CD4-positive, alpha-beta memory T cell (primary cell): ENCODE measurements at places on chromosomes 16 and 17. TPM values are rescaled to one million over a fixed set of nuclear protein-coding genes. Genes with fewer than 3 reads are reported as not detected.

DNA sequence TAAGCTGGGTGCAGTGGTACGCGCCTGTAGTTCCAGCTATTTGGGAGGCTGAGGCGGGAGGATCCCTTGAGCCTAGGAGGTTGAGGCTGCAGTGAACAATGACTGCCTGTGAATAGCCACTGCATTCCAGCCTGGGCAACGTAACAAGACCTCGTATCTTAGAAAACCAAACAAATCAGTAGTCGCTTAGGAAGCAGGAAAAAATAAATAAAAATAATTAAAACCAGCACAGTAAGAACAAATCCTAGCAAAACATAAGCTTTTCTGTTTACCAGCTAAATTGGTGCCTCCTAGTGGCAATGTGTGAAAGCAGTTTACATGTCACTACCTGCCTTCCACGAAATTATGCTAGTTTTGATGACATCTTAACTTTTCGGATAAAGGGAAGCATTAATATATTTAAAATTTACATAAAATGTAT lies 1.3 kb downstream of the ARMC5 start:
- no peak for DNase-seq
- no peaks in the 10 kb centered on the region for H3K27me3 ChIP-seq
- H3K36me3 ChIP-seq: peaks cover under 1% of the 10 kb centered on the region
- H3K4me1 ChIP-seq: peaks cover 46% of the 10 kb centered on the region
- peak overlapping the region; percentile 67 for H3K4me3 ChIP-seq
- peak overlapping the region; percentile 99 for H3K27ac ChIP-seq

DNA sequence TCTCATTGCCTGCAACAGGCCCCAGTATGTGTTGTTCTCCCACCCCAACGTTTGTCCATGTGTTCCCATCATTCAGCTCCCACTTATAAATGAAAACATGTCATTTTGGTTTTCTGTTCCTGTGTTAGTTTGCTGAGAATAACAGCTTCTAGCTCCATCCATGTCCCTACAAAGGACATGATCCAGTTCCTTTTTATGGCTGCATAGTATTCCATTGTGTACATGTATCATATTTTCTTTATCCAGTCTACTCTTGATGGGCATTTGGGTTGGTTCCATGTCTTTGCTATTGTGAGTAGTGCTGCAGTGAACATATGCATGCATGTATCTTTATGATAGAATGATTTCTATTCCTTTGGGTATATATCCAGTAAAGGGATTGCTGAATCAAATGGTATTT lies 10.8 kb upstream of the KRTAP9-2 start:
- DNase-seq: no peak
- H3K4me3 ChIP-seq: no peak overlapping the region
- no peaks in the 10 kb centered on the region for H3K27me3 ChIP-seq
- H3K36me3 ChIP-seq: no peaks in the 10 kb centered on the region
- no peaks in the 10 kb centered on the region for H3K4me1 ChIP-seq

The CNTNAP1 gene
- total RNA-seq: 3.0 TPM

The PRDM7 gene
- not detected for total RNA-seq

The PERCC1 gene
- 0.49 TPM for total RNA-seq

- no peaks in the 10 kb centered on the region for H3K27me3 ChIP-seq
- H3K27ac ChIP-seq: no peak overlapping the region
- H3K4me3 ChIP-seq: no peak overlapping the region
- no peaks in the 10 kb centered on the region for H3K4me1 ChIP-seq
- no peak for DNase-seq
- no peaks in the 10 kb centered on the region for H3K36me3 ChIP-seq
Observed at GRCh38 chr17:72346306-72346705, 225.5 kb downstream of the SOX9 start.

The RHBDF2 gene
- 50.0 TPM for total RNA-seq

- no peak overlapping the region for H3K27ac ChIP-seq
- no peak for DNase-seq
- H3K27me3 ChIP-seq: no peaks in the 10 kb centered on the region
- peaks cover 46% of the 10 kb centered on the region for H3K4me1 ChIP-seq
- no peaks in the 10 kb centered on the region for H3K36me3 ChIP-seq
Observed at GRCh38 chr17:18958611-18959010, 6.6 kb downstream of the SLC5A10 start.

- peaks cover 5% of the 10 kb centered on the region for H3K4me1 ChIP-seq
- H3K4me3 ChIP-seq: no peak overlapping the region
Observed at GRCh38 chr16:12543700-12544476, 259.8 kb downstream of the CPPED1 start.

The NPIPA8 gene
- total RNA-seq: 0.36 TPM
